Mesangial cell (primary cell): ENCODE measurements at places on chromosomes 3 and 15. TPM values are rescaled to one million over a fixed set of nuclear protein-coding genes. Genes with fewer than 3 reads are reported as not detected.

Gene TM6SF1
- 0.33 and 1.4 TPM in 2 replicates for total RNA-seq

Gene ERICH6
- total RNA-seq, result not detected in 2 replicates

Gene GPR27
- 0.81 and 0.89 TPM in 2 replicates for total RNA-seq

Gene TGM4
- 0.13 and 0.65 TPM in 2 replicates for total RNA-seq

Gene GPR156
- 0.65 and 1.1 TPM in 2 replicates for total RNA-seq

Gene CLSTN2
- total RNA-seq, result 7.0 and 92.3 TPM in 2 replicates

Gene CYP11A1
- 1.1 and 1.6 TPM in 2 replicates for total RNA-seq

Gene GABRB3
- 0.16 and 2.4 TPM in 2 replicates for total RNA-seq

Gene SLCO3A1
- 3.4 and 4.1 TPM in 2 replicates for total RNA-seq

Gene LACTB
- 9.6 and 12.4 TPM in 2 replicates for total RNA-seq

Gene DAPK2
- 0.16 and 0.38 TPM in 2 replicates for total RNA-seq

Gene SNUPN
- total RNA-seq, result 18.8 and 24.3 TPM in 2 replicates

Gene PAQR5
- total RNA-seq, result 0.81 and 0.89 TPM in 2 replicates

Gene LRTM1
- total RNA-seq, result not detected in 2 replicates

Gene GOLGA8S
- total RNA-seq, result not detected in 2 replicates

Gene FBXO40
- total RNA-seq, result not detected in 2 replicates

Gene PLA2G4D
- not detected in 2 replicates for total RNA-seq

Gene GOLGA8T
- total RNA-seq, result not detected in 2 replicates

Gene XYLB
- 1.0 and 2.0 TPM in 2 replicates for total RNA-seq

Gene VIPR1
- total RNA-seq, result not detected in 2 replicates

Gene MORF4L1
- 246 and 256 TPM in 2 replicates for total RNA-seq

Gene NPAP1
- total RNA-seq, result not detected in 2 replicates

Gene GRK7
- total RNA-seq, result not detected in 2 replicates

Gene IL17RB
- total RNA-seq, result 0.49 and 0.63 TPM in 2 replicates

Gene BUB1B
- 3.9 and 73.0 TPM in 2 replicates for total RNA-seq

Gene MUSTN1
- not detected in 2 replicates for total RNA-seq

Gene COPG1
- 142 and 172 TPM in 2 replicates for total RNA-seq

Gene TM4SF1
- total RNA-seq, result 113 and 140 TPM in 2 replicates

Gene LXN
- total RNA-seq, result 15.5 and 82.9 TPM in 2 replicates

Gene IQCF6
- total RNA-seq, result not detected in 2 replicates

Gene CSNK1G1
- 9.9 and 15.2 TPM in 2 replicates for total RNA-seq

Gene CPN2
- total RNA-seq, result not detected in 2 replicates
